Neuronal stem cell (in vitro differentiated cells): ENCODE measurements at places on chromosomes 5 and 9.

GRCh38 chr9:20508242-20508641, 114.1 kb downstream of the MLLT3 start:
- no peak overlapping the region for H3K4me3 ChIP-seq
- no peaks in the 10 kb centered on the region for H3K27me3 ChIP-seq
- H3K4me1 ChIP-seq: no peaks in the 10 kb centered on the region
- DNase-seq: no peak

GRCh38 chr9:4130166-4130565, 169.7 kb downstream of the GLIS3 start:
- H3K4me3 ChIP-seq: no peak overlapping the region
- peaks cover 6% of the 10 kb centered on the region for H3K4me1 ChIP-seq
- H3K27ac ChIP-seq: no peak overlapping the region
- no peak for DNase-seq

DNA sequence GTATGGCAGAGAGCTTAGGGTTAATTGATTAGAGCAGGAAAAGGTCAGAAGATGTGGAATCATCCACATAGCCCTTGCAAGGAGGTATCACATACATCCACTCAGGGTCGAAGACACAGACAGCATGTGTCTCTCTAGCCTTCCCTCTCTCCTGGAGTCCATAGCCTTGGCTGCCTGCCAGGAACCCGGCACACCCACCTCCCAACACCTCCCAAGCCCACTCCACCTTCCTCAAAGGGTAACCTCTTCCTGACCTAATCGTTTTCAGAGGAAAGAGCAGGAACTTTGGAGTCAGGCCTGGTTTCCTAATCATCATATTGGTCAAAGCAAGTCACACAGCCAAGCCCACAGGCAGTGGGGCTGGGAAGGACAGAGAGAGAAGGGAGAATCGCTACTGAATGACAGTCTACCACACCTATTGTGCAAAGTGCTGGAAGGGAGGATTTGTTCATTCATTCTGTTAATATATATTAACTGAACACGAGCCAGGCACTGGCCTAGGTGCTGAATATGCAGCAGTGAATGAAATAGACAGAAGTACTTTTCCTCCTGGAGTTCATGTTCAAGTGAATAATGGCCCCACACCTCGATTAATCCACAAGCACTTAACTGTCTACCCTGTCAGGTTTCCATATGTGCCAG, 107.8 kb downstream of the KCNIP1 start:
- no peak overlapping the region for H3K4me3 ChIP-seq
- H3K27me3 ChIP-seq: peaks cover 6% of the 10 kb centered on the region
- H3K36me3 ChIP-seq: no peaks in the 10 kb centered on the region
- H3K4me1 ChIP-seq: no peaks in the 10 kb centered on the region

DNA sequence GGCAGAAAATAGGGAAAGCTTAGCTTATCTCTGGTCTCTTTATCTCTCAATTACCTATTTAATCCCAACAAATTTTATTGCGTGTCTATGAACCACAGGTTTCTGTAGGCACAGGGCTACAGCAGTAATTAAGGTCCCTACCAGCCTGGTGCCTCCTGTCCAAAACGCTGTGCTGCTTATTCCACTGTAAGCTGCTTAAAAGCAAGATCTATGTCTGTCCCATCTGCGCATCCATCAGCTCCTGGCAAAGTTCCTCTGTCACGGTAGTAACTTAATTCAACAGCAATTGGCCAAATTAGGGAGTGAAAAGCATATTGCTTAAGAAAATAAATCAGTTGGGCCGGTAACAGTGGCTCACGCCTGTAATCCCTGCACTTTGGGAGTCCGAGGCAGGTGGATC, 235.8 kb upstream of the VLDLR start:
- no peaks in the 10 kb centered on the region for H3K27me3 ChIP-seq
- peaks cover 8% of the 10 kb centered on the region for H3K4me1 ChIP-seq
- no peaks in the 10 kb centered on the region for H3K36me3 ChIP-seq
- no peak overlapping the region for H3K4me3 ChIP-seq
- no peak overlapping the region for H3K27ac ChIP-seq

DNA sequence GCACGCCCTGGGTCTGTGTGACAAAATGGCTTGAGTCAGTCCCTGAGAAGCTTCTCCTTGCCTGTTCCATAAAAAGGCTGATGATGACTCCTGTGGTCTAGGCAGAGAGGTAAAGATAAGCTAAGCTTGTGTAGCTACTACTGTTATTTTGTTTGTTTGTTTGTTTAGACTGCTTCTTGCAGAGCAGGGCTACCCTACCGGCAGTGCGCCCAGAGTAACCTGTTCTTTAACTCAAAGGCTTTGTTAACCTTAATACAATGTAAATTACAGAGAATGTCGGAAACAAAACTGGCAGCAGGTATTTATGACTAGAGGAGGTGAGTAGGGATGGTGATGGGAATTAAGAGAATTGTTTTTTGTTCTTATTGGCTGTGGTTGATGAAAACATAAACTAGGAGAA, 87.6 kb downstream of the F2RL2 start:
- no peak for DNase-seq
- H3K4me3 ChIP-seq: no peak overlapping the region
- no peaks in the 10 kb centered on the region for H3K36me3 ChIP-seq

DNA sequence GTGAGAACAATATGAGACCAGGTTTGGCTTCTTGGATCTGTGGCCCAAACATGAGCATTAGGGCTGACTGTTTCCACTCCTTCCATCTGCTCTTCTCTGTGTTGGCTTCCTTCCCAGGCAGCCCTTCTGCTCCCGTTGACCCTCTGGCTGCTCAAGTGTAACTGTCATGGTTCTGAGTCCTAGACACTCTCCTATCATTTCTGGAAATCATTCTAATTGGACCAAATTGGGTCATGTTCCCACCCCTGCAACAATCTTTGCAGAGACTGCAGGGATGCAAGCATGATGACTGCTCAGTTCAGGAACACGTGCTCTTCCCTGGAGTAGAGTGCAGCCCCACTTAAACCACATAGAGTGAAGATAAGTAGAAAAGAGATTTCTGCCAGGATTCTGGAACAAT, 741.4 kb downstream of the TAF11L14 start:
- no peak overlapping the region for H3K4me3 ChIP-seq
- no peaks in the 10 kb centered on the region for H3K36me3 ChIP-seq
- no peaks in the 10 kb centered on the region for H3K27me3 ChIP-seq
- H3K27ac ChIP-seq: no peak overlapping the region
- no peak for DNase-seq
- no peaks in the 10 kb centered on the region for H3K4me1 ChIP-seq

- H3K27me3 ChIP-seq: peaks cover 4% of the 10 kb centered on the region
- H3K36me3 ChIP-seq: no peaks in the 10 kb centered on the region
- no peak overlapping the region for H3K4me3 ChIP-seq
- DNase-seq: no peak
Observed at GRCh38 chr9:103999375-104000062, 94.6 kb upstream of the SMC2 start.

GRCh38 chr9:87102126-87102525, 154.8 kb upstream of the GAS1 start:
- DNase-seq: no peak
- no peaks in the 10 kb centered on the region for H3K27me3 ChIP-seq
- no peaks in the 10 kb centered on the region for H3K4me1 ChIP-seq
- H3K27ac ChIP-seq: no peak overlapping the region

DNA sequence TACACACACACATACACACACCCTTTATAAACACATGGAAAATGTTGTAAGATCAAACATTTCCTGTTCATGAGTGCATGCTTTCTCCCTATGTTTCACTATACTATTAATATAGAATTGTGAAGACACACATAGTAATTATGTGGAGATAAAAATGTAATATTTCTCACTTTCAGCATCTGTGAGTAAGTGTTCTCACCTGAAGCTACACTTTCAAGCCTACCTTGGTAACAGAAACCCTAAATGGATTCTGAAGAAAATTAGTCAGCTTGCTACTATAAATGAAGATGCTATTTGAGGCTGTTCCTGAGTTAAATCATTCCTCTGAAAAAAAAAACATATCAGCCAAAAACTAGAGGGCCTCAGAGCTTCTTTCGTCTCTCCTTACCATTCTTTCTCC, 81.1 kb upstream of the GNA14 start:
- H3K4me3 ChIP-seq: no peak overlapping the region
- no peaks in the 10 kb centered on the region for H3K4me1 ChIP-seq
- H3K27ac ChIP-seq: no peak overlapping the region
- peaks cover 8% of the 10 kb centered on the region for H3K36me3 ChIP-seq

DNA sequence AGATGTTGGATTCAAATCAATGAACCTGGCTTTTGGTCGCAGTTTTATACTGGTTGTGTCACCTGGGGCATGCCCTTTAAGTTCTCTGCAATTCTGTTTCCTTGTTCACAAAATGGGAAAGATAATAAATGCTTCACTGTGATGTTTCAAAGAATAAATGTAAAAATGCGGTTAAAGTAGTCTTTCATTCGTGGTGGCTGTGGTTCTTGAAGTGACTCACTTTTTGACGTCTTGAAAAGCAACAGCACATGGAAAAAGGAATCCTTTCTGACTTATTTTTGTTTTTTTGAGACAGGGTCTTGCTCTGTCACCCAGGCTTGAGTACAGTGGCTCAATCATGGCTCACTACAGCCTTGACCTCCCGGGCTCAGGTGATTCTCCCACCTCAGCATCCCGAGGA, 88.4 kb upstream of the SLIT3 start:
- no peak overlapping the region for H3K4me3 ChIP-seq
- H3K4me1 ChIP-seq: no peaks in the 10 kb centered on the region
- no peaks in the 10 kb centered on the region for H3K36me3 ChIP-seq
- H3K27me3 ChIP-seq: no peaks in the 10 kb centered on the region
- no peak overlapping the region for H3K27ac ChIP-seq
